ENCODE measurements at places on chromosomes 3 and 15.

DNA sequence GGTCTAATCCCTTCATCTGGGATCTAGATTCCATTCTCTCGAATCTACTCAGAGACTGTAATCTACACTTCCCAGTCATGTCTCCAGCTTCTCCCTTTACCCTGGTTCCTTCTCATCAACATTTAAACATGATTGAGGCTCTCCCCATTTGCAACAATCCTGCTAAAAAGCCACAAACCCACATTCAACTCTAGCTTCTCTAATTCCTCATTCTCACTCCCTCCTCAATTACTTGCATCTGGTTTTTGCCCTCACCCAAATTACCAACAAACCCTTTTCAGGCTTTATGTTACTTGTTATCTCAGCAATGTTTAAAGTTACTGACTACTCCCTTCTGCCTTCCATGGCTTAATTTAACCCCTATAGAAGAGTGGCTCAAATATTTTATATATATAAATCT is 11.5 kb downstream of the ETFA start:
- DNase-seq = no peak

GRCh38 chr3:119858957-119859356 is 77.1 kb downstream of the NR1I2 start:
- no peak for DNase-seq

DNA sequence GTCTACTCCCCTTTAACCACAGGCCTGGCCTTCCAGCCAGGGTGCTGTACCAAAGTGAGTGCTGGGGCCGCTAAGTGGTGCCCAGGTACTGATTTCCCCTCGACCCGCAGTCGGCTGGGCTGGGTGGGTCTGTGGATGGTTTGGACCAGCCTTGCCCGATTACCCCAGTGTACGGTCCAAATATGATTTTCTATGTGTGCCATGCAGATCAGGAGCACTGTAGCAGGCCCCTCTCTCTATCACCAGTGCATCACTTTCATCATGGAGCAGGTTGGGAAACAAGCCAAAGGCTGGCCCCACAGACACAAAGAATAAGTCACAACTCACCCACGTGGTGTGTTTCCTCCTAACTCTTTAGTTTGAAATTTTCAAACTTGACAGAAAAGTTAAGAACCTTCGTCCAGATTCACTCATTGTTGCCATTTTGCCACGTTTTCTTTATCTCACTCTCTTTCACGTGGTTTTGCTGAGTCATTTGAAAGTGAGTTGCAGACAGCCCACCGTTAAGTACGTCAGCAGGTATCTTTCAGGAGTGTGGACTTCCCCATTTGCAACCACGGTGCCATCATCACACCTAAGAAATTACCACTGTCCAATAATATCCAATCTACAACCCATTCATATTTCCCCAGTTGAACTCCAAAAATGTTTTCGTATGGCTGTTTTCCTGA is 37.0 kb downstream of the ZNF710 start:
- no peak for DNase-seq

DNA sequence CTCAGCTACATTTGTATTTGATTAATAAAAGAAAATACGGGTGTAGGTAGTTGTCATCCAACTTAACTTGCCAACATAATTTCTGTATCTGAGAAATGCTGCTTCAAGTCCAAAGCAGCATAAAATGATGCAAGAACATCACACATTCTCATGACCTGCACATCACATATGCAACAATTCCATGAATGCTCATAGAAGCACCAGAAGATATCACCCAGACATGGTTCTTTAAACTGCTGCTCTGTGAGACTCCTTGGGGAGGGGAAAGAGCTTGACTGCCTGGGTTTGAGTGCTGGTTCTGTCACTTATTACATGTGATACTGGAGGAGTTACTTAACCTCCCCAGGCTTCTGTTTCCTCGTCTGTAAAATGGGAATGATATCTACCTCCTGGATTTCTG is 39.4 kb downstream of the CHST14 start:
- no peak for DNase-seq

- no peak for DNase-seq
These were observed 152.3 kb downstream of the XXYLT1 start for GRCh38 chr3:195118671-195119070.

- no peak for DNase-seq
These were observed 85.4 kb downstream of the SQOR start for GRCh38 chr15:45720183-45720582.

- DNase-seq = no peak
These were observed 532.1 kb upstream of the SEMA6D start for GRCh38 chr15:47184908-47185801.

GRCh38 chr15:71596672-71597071 is 213.7 kb upstream of the NR2E3 start:
- DNase-seq = no peak

- no peak for DNase-seq
These were observed 2.9 kb downstream of the ALG1L2 start for GRCh38 chr3:130084436-130084980.

DNA sequence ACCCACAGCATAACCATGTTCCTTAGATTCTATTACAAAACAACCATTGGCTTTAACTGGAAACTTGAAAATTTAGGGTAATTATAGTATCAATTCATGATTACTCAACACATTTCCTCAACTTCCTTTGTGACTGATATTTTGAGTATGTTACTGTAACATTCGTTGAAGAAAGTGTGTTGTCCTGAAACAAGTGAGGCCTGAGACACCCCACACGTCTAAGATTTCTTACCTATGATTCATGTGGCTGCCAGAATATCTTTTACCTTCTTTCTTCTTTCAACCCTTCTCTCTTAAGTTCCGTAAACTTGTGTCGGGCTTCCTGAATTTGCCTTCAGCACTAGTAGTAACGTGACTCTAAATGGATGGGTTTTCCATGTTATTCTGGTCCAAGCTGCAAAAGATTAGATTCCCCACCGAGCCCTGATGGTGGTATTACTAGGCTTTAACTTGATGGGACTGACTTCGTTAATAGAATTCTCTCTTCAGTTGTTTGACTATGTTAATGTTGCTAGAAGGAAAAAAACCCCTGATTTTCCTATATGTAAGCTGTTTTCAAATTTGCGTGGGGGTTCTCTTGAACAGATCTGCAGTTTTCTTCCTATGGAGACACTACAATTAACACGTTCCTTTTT is 296.0 kb upstream of the ICE2 start:
- DNase-seq = no peak

- no peak for DNase-seq
These were observed 77.6 kb downstream of the ZNF385D start for GRCh38 chr3:21673393-21673792.

GRCh38 chr15:98854496-98854895 is 153.1 kb downstream of the PGPEP1L start:
- no peak for DNase-seq

DNA sequence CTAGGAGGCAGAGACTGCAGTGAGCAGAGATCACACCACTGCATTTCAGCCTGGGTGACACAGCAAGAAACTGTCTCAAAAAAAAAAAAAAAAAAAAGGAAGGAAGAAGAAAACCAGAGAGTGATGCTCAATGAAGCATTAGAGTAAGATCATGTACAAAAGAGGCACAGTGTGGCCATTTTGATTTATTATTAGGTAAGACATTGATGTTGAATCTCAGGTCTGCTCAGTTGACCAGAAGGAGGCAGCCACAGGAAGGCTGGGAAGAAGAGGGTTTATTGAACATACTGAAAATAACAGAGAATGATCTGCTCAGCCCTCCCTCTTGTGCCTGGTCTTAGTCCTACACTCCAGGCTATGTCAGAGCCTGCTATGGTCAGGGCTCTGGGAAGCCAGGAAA is 15.6 kb downstream of the LRRK1 start:
- no peak for DNase-seq

- no peak for DNase-seq
These were observed 230.0 kb upstream of the LYSMD4 start for GRCh38 chr15:99963096-99963825.

GRCh38 chr3:13378155-13378554 is 42.0 kb downstream of the NUP210 start:
- DNase-seq = no peak

DNA sequence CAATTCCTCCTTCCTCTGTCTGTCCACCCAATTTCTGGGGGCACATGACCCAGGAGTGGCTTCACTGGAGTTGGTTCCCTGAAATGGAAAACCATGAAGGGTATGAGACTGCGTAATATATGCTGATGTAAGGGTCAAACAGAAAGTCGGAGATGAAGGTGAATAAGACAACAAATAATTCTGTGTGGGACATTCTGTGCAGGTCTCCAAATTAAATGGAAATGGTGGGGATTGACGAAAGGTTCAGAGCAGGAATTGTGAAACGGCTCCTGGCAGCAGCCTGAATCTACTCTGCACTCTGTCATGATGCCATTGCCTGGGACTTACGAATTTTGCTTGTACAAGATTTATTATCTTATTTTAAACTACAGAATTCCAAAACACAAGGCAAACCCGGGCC is 174.8 kb upstream of the RORA start:
- no peak for DNase-seq

GRCh38 chr3:149806171-149806778 is 6.7 kb upstream of the RNF13 start:
- no peak for DNase-seq

DNA sequence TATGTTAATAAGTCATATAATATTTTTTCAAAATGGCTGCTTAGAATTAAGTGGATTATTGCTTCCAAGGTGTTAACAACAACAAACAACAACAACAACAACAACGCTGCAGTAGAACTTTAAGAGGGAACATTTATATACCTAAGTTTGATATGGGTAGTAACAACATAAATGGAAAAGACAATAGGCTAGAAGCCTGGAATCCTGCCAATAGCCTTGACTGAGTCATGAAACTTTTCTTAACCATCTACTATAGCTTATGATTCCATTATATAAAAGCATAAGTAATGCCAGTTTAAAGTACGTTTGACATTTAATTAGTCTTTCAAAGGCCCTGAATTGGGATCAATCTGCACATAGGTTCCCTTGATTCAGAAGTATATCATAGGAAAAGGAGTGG is 31.2 kb downstream of the SATB1 start:
- no peak for DNase-seq

- DNase-seq = no peak
These were observed 24.6 kb downstream of the GORASP1 start for GRCh38 chr3:39082666-39083313.

DNA sequence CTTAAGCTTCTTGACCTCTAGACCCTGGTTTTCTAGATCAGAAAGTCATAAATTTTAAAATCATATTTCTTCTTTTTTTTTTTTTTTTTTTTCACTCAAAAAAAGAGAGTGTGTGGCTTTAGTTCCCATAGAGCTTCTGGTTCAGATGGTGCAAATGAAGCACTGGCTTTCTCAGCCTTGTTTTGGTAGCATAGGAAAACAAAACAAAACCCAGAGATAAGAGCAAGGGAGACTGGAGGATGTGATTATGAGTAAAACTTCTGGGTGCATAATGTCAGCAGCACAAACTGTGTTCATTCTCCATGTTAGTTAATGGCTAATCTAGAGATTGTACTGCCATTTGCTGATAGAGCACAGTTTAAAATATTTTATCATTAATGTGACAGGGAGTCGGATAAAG is 55.4 kb downstream of the RARB start:
- no peak for DNase-seq

- DNase-seq = no peak
These were observed 717 bp downstream of the PXK start for GRCh38 chr3:58333206-58334012.

- DNase-seq = no peak
These were observed 291.8 kb downstream of the RORA start for GRCh38 chr15:60937278-60937677.

GRCh38 chr3:175066617-175067415 is 207.7 kb downstream of the NAALADL2 start:
- DNase-seq = no peak

DNA sequence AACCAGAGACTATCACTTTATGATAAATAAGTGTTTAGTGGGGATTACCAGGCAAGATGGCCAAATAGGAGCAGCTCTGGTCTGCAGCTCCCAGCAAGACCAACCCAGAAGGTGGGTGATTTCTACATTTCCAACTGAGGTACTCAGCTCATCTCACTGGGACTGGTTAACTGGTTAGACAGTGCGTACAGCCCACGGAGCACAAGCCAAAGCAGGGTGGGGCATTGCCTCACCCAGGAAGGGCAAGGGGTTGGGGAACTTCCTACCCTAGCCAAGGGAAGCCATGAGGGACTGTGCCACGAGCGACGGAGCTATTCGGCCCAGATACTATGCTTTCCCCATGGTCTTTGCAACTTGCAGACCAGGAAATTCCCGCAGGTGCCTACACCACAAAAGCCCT is 171.0 kb downstream of the CTNNB1 start:
- DNase-seq = no peak

GRCh38 chr3:190001426-190001825 is 119.3 kb downstream of the P3H2 start:
- DNase-seq = no peak

- no peak for DNase-seq
These were observed at the start of gene ILDR1 for GRCh38 chr3:122021811-122022401. Gene ILDR1 (minus strand): TSS chr3:122022247. CDS start chr3:122022077, 170 bp downstream.

- DNase-seq = no peak
These were observed 7.4 kb upstream of the RIOX2 start for GRCh38 chr3:97979610-97980009.

GRCh38 chr15:26690778-26691177 is 82.1 kb downstream of the GABRB3 start:
- no peak for DNase-seq

DNA sequence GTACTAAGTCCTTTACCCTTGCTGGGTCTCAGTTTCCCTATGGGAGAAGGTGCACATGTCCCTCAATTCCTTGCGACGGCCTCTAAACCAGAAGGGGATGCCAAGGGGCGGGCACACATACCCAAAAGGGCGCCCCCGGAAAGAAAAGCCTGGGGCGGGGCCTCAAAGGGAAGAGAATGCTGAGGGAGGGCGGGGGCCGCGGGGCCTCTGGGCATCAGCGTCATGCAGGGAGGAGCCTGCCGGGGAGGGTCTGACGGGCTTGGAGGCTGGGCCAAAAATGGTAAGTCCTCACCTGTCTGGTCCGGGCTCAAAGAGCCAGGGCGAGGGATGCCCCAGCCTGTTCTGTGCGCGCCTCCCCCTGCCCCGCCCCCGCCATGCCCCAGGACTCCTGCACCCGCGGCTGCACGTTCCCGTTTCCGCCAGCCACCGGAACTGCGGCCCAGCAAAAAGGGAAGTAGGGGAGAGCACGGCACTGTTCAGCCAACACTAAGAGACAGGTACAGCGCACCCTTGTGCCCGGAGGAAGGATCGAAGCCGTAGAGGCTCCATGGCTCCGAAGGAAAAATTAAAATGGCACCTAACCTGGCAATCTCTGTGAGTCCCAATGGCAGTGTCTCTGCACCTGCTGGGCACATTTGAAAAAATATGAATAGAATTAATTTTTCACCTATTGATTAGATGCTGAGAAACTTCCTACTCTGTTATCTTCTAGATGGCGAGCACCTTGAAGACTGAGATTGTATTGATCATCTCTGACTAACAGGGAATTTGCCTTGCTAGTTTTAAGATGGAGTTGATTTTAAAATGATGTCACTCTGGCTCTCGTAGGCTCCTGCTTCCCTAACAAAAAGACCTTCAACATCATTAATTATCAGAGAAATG is at the start of gene DET1:
DET1 (minus strand) TSS at position 434 of the 882 bp plus-strand sequence. CDS start 14,976 bp downstream, outside the sequence.
- DNase-seq = peak; percentile 86

DNA sequence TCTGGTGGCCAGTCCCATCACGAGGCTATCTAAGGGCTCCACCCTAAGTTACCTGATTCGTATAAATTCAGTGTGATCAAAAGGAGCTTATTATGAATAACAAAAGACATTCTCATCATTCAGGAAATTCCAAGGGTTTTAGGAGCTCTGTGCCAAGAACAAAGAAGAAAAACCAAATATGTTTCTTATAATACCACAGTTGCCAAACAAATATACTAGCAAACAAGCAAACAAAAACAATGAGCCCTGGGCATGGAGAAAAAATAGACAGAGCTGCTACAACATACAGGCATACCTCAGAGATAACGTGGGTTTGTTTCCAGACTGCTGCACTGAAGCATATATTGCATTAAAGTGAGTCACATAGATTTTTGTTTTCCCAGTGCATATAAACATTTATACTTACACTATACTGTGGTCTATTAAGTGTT is 20.2 kb upstream of the CFAP161 start:
- DNase-seq = no peak
